ENCODE measurements at places on chromosomes 5 and 9.

DNA sequence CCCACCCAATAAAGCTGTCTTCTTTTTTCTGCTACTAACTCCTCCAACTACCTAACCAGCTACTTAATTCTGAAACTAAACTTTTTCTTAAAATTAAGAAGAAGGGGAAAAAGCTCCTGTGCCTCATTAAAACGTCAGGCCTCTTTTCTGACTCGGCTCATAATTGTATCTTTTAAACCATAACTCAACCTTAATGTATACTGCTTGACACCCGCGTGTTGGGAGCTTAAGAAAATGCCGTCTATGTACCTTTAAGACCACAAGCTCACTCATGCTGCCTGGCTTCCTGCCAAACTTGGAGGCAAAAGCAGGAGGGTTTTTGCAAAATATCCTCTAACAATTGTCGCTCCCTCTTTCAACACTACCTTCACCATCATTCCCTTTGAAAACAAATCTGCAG is 5.0 kb downstream of the EBF1 start:
- DNase-seq: peak; percentile 19

DNA sequence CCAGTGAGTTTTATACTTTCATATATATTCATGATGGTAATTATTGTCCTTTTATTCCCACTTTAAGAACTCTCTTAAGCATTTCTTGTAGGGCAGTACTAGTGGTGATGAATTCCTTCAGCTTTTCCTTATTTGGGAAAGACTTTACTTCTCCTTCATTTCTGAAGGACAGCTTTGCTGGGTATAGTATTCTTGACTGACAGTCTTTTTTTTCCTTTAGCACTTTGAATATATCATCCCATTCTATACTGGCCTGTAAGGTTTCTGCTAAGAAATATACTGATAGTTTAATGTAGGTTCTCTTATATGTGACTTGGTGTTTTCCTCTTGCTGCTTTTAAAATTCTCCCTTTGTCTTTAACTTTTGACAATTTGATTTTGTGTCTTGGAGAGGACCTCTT is 109.0 kb upstream of the FSTL4 start:
- DNase-seq: no peak

DNA sequence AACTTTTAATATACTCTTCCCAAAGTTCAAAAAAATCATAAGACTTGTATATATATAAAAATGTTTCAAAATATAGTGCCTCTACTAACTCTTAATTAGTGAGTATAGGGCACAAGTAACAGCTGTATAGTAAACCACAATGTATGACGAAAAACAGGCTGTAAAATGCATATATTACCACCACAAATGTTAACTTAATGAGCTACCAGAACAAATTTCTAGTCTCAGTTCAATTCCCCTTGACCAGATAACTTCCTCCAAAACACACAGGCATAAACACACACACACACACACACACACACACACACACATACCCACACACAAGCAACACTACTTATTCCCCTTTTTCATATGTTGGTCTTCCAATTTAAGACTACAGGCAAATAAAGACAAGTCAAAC is 78.8 kb downstream of the FBXL17 start:
- DNase-seq: no peak

GRCh38 chr5:98540056-98540455 is 233.4 kb upstream of the RGMB start:
- no peak for DNase-seq

GRCh38 chr9:80061940-80062339 is 490.2 kb downstream of the TLE4 start:
- DNase-seq: no peak

GRCh38 chr5:54520438-54520846 is 2.9 kb downstream of the SNX18 start:
- DNase-seq: no peak

DNA sequence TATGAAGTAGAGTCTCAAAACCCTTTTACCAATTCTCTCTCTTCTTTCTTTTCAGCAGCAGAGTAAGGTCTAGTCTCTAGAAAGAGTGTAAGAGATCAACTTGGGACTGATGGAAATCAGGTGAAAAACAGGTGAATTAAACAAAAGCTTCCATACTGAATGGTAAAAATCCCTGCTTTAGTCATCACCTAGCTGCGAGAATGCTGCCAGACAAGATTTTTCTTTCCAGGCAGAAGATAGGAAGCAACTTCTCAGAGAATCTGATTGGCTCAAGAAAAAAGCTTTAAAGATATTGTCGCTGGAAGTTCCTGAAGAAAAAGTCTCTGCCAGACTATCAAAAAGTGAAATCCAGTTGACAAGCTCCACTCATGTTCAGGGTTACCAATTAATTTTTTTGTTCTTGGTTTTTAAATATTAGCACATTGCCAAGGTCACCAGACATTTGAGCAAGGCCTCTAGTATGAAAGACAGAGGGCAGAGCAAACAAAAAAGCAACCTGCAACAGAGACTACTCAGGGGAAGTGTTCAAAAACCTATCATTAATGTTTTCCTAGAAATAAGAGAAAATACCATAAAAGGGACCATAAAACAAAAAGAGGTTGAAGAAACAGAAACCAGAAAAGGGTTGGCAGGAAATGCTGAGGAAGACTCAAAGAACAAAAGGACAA is 9.3 kb downstream of the CDO1 start:
- DNase-seq: no peak

- DNase-seq: no peak
Observed at GRCh38 chr5:194102-194501, 2.8 kb downstream of the LRRC14B start.

All from activated CD4-positive, alpha-beta T cell treated with anti-CD3 and anti-CD28 coated beads, Interleukin-2, amount 50 U/mL, for 4 hours (primary cell).